Lung microvascular endothelial cell (primary cell): ENCODE measurements at places on chromosomes 7 and 10. TPM values are rescaled to one million over a fixed set of nuclear protein-coding genes. Genes with fewer than 3 reads are reported as not detected.

Gene CYP3A5
- not detected in 2 replicates for total RNA-seq

Gene LOXL4
- under 0.01 and 0.87 TPM in 2 replicates for total RNA-seq

GRCh38 chr10:21526860-21527597 is 1.5 kb upstream of the SKIDA1 start:
- DNase-seq = peak; percentile 85

DNA sequence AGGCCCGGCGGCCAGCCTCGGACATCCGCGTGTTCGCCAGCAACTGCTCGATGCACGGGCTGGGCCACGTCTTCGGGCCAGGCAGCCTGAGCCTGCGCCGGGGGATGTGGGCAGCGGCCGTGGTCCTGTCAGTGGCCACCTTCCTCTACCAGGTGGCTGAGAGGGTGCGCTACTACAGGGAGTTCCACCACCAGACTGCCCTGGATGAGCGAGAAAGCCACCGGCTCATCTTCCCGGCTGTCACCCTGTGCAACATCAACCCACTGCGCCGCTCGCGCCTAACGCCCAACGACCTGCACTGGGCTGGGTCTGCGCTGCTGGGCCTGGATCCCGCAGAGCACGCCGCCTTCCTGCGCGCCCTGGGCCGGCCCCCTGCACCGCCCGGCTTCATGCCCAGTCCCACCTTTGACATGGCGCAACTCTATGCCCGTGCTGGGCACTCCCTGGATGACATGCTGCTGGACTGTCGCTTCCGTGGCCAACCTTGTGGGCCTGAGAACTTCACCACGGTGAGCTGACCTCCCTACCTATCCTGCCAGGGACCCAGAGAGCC is 656 bp downstream of the ASIC3 start:
- DNase-seq = no peak

DNA sequence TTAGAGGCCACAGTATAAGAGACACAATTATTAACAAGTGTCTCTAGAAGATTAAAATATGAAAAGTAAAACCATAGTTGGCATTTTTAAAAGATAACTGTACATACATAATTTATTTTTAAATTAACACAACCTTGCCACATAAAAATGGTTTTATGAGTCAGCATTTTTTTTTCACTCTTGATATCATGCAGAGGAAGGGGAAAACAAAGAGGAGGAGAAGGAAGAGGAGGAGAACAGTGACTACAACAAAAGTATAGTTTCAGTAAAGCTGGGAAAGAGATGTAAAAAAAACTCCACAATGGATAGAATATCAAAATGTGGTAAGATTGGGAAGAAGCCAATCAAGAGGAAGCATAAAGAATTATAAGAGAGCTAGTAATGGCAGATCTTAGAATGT is 34.0 kb downstream of the CH25H start:
- DNase-seq = peak; percentile 7

Gene TMEM236
- total RNA-seq = 0.65 and 0.79 TPM in 2 replicates

- no peak for DNase-seq
Observed at GRCh38 chr10:49012603-49013002, 73.0 kb upstream of the LRRC18 start.

Gene SLC13A1
- total RNA-seq = not detected in 2 replicates
